ENCODE measurements at places on chromosomes 2 and 18. TPM values are rescaled to one million over a fixed set of nuclear protein-coding genes. Genes with fewer than 3 reads are reported as not detected.

DNA sequence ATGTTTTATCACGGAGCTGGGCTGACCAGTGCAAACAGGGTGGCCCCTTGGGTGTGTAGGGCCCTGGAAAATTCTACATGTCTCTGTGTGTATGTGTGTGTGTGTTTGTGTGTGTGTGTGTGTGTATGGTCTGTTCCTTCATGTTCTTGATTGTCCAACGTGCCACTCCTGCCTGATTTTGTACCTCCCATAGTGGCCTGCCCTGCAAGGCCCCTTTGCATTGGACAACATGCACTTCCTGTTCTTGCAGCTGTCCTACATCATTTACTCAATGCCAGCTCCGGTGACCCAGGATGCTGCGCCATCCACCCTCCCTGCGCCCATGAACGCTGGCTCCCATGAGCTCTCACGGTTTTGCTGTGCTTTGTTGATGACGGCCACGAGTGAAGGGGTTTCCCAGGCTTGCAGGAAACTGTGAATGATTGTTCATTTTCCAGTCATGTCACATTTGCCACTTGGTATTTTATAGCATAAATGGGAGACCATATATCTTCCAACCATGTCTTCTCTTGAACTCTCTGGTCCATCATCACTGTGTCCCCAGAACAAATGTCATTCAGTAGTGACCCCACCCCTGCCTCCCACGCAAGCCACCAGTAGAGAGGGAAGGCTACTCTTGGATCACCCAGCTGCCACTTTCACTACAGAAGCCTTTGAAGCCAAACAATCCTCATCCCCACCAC is 69.7 kb upstream of the NCK2 start:
- no peak for DNase-seq

DNA sequence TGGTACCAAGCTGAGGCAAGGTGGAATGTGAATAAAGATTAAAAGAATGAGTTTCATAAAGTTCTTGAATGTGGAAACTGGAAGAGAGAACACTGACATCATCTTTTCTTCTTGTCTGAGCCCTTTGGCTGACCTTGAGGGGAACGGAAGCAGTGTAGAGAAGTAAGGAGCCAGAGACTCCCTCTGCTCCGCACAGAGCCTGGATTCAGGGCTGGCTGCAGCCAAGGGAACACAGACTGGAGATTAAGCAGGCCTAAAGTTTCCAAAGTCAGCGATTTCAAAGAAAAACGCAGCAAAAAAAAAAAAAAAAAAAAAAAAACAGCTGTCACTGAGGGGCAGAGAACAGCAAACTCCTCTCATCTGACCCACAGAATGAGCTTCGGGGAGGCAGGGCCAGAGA is 19.3 kb upstream of the ALK start:
- no peak for DNase-seq

TEKT4 gene
- not detected for total RNA-seq

LRRTM4 gene
- total RNA-seq = not detected

GRCh38 chr18:59927246-59927825 is 27.5 kb downstream of the PMAIP1 start:
- DNase-seq = peak; percentile 98

DNA sequence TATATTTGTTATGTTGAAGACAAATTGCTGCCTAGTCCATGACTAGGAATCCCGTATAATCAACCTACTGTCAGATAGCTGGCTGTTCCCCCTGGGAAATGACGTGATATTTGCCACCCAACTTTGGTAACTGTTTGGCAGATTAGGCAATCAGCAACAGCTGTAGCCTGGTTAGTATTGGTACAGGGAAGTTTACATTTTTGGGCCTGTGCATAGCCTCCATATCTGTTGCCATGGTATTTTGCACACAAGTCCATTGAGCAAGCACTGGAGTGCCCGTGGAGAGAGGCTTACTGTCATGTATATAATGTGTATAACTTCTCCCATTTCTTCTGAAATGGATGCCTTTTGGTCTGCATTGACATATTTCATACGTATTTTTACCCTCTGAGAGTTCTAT is 27.7 kb downstream of the BIRC6 start:
- no peak for DNase-seq

ERBB4 gene
- total RNA-seq = under 0.01 TPM

- no peak for DNase-seq
Observed at GRCh38 chr2:23397478-23397877, 12.5 kb downstream of the KLHL29 start.

- no peak for DNase-seq
Observed at GRCh38 chr18:79532313-79533007, 136.7 kb downstream of the NFATC1 start.

DNA sequence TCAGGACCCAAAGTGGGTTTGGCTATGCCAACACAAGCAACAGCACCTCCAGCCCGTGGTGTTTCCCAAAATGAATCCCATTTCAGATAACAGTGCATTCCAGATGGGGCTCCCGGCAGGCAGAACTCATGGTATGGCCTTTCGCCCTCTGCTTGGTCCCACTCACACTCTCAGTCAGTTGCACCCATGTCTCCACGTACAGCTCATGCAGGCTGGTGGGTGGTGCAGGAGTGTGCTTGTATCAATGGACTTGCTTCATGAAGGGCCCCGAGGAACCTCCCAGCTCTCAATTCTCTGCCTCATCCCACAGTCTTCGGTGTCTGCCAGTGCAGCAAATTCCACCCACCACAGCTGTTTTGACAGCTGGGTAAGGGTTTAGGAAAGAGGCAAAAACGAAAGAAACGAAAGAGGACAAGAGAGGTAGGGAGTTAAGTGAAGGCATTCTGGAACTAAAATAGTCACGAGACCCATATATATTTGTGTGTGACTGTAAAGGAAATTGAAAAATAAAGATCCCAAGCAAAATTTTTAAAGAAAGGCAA is 278.1 kb downstream of the DCDC2C start:
- DNase-seq = no peak

LONRF2 gene
- under 0.01 TPM for total RNA-seq

SNORC gene
- total RNA-seq = 0.53 TPM

NRBP1 gene
- 125 TPM for total RNA-seq

DNA sequence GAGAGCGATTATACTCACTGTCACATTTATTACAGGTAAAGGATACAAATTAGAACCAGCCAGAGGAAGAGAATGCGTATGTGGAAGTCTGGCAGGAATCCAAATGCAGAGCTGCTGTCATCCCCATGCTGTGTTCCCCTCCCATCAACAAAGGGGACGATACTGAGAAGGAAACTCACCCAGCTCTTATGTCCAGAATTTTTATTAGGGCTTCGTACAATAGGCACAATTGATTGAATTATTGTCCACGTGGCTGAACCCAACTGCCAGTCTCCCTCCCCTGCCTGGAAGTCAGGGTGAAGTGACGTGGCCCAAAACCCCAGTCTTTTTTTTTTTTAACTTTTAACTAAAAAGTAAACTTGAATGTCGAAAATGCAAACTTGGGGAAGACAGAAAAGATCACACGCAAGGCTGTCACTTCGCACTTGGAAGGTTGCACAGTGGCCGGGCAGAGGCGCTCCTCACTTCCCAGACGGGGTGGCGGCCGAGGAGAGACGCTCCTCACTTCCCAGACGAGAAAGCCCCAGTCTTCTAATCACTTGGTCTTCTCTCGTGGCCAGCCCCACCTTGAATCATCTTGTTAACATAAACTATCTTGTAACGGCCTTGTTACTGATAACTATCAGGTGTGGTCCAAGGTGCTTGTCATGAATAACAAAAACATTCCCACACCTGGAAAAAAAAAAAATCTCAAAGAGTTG is 40.0 kb upstream of the ITSN2 start:
- no peak for DNase-seq

DNA sequence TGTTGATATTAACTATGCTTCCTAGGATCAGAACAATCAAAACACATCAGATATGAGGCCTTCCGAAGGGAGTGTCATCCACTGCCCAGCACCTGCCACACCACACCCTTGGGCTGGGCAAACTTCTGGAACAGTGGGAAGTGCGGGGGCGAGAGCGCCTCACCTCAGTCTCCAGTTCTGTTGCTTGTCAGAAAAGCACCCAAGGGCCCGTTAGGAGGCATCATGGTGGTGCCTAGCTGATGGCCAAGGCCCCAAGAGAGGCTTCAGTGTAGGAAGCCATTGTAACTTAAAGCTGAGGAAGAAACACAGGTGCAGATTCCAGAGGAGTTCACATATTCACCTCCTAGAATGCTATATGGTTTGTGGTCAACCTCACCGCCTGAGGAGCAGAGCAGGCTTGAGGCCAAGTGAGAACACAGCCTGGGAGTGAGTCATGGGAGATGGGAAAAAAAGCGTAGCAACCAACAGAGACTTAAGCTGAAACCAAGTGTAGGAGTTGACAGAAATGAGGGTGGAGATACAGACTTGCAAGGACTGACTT is 85.1 kb upstream of the ATL2 start:
- DNase-seq = peak; percentile 100

GRCh38 chr2:229221641-229222040 is 49.4 kb downstream of the PID1 start:
- DNase-seq = no peak

- no peak for DNase-seq
Observed at GRCh38 chr2:112153179-112153490, 14.9 kb downstream of the FBLN7 start.

DNA sequence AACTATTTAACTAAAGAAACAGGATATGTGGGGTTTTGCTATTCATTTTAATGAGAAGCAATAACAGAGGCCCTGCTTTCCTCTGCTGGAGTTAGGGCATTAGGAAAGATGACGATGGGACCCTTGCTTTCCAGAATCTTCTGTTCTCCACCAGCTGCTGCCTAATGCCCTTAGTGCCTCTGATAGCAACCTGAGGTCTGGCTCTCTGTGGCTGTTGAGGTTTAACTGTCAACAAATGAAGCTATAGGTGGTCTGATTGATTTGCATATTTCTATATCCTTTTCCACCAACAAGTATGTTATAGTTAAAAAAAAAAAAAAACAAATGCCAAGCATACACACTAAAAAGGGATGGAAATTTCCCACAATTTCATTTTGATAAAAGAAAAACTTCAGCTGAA is 115.1 kb upstream of the NCK2 start:
- no peak for DNase-seq

- peak; percentile 80 for DNase-seq
Observed at GRCh38 chr2:170310876-170311502, 133.0 kb downstream of the MYO3B start.

GRCh38 chr2:195642679-195643068 is 14.4 kb upstream of the SLC39A10 start:
- no peak for DNase-seq

DNA sequence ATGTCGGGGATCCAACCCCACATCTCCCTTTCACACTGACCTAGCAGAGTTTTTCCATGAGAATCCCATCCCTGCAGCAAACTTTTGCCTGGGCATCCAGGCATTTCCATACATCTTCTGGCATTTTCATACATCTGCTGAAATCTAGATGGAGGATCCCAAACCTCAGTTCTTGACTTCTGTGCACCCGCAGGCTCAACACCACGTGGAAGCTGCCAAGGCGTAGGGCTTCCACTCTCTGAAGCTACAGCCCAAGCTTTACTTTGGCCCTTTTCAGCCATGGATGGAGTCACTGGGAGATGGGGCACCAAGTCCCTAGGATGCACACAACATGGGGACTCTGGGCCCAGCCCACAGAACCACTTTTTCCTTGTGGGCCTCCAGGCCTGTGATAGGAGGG is 32.2 kb upstream of the TEX51 start:
- DNase-seq = no peak

Measured in bronchial epithelial cell (primary cell).